ENCODE measurements at places on chromosomes 2 and 18.
A peak's percentile ranks its signal among the peaks of the same experiment; 100 is the strongest.

DNA sequence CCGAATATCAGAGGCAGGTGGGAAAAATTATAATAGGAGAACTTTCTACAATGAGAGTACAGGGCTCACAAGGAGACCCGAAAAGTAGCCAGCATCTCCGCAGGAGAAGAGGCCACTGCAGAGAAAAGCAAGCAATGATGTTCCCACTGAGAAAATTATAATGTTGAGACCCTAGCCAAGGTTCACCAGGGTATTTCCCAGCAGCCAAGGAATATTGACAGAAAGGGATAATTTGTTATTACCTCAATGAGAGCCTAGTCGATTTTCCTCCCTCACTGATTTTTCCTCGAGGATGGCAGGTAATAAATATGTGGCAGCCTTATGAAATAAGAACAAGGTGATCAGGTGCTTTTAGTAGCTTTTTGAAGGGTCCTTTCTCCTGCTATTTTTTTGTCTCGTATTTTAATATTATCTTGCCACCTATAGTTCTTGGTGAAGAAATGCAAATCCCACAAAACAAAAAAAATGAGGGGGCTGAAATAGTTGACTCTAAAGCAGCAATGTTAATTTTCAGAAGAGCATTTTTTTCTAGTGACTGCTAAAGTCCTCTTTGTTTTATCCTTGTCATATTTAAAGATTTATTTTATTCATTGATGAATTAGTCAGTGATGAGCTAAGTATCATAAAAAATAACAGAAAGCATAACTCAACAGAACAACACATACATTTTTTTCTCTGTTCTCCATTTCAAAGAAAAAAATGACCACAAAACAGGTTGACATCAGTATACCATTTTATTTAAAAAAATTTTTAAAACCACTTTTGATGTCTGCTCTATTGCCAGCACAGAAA lies 215.4 kb downstream of the KCNE4 start:
- DNase-seq = no peak

DNA sequence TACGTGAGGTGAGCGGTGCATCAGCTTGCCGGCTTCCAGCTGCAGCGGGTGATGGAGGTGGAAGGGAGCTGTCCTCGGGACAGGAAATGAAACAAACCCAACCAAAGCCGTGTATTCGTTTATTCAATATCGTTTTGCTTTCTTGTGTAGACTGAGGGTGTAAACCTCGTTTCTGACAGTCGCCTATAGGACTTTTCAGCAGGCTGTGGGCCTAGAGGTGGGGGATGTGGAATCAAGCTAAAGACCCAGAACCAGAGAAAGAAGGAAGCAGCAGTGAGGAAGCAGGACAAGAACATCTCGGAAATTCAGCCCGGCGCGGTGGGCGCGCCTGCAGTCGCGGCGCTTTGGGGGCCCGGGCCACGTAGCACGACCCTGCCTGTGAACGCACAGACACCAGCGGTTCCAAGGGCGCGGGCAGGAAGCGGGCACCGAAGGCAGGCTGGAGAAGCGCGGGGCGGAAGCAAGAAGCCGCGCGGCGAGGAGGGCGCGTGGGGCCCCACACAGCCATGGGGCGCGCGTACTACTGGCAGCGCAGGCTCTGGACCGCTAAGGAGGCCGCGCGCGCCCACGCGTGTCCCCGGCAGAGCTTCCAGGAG lies 755 bp upstream of the ATP9B start:
- DNase-seq = no peak

- peak; percentile 66 for DNase-seq
Measured at GRCh38 chr2:104849618-104850141, 4.2 kb upstream of the POU3F3 start.

DNA sequence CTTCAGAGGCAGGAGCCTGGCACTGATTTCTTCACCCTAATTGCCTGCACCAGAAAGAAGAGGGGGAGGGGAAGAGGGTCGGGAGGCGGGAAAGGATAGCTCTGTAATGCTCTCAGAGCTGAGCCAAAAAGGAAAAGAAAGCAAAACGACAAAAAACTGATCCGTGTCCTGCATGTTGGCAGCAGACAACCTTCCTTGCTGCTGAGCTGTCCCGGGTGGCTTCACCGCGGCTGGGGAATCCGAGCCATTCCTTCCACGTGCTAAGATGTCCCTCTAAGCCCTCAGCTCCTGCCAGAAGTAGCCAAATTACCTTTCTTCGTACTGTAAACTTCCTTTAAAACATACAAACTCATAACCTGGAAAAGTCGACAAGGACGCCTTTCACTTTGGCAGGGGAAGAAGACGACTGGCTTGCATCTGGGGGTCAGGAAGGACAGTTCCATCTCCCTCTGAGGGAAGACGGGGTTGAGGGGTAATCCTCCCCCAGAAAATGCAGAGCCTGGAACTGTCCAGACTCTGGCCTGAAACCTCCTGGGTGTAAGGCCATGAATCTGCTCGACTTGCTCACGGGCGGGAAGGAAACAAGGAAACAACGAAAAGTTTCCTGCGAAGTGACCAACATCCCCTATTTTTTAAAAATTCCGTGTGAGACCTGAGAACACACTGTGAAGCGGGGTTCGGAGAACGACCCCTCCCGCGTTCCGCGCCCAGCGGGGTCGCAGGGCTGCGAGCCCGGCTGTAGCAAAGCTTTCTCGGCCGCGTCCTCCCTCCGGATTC lies 7.7 kb downstream of the OTX1 start:
- DNase-seq = no peak

GRCh38 chr2:235492850-235493344 lies 946 bp upstream of the AGAP1 start:
- DNase-seq = no peak

- DNase-seq = no peak
Measured at GRCh38 chr2:74566754-74567085, 12.2 kb downstream of the DOK1 start.

DNA sequence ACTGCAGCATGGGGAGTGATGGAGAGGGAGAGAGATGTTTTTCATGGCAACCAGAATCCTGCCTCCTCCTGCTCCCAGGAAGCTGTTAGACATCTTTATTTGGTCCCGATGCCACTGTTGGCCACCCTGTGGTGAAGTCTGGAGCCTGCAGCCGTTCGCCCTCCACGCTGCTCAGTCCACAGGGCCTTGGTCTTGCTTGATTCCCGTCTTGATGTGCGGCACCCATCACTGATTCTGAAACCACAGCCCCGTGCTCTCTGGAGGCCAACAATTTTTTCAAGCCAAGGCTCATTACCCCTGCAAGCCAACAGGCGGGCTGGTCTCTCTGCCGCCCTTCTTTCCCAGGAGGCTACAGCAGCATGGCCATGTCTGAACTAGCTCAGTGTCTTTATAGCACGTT lies 24.5 kb downstream of the SIGLEC15 start:
- no peak for DNase-seq

DNA sequence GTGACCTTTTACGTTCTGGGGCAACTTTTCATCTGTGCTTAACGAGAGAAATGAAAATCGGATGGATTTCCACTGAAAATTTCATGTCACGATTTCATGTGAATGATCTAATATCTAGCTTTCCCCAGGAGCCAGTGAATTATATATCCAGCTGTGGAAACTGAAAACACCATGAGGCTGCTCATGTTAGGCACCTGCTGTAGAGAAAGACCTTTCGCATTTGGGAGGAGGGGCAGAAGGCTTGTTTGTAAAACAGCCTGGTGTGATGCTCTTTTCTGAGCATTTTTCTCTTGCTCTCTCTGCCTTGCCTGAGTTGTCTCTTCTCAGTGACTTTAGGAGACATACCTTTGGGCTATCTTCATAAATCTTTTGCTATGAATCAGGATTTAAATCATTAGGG lies 84.6 kb upstream of the CYP1B1 start:
- DNase-seq = no peak

DNA sequence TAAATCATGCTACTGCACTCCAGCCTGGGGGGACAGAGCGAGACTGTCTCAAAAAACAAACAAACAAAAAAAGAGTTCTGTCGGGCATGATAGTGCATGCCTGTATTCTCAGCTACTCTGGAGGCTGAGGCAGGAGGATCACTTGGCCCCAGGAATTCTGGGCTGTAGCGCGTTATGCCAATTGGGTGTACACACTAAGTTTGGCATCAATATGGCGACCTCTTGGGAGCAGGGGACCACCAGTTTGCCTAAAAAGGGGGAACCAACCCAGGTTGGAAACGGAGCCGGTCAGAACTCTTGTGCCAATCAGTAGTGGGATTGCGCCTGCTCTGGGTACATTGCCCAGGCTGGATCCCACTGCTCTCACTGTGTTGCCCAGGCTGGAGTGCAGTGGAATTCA lies 49.7 kb downstream of the SDC1 start:
- no peak for DNase-seq

DNA sequence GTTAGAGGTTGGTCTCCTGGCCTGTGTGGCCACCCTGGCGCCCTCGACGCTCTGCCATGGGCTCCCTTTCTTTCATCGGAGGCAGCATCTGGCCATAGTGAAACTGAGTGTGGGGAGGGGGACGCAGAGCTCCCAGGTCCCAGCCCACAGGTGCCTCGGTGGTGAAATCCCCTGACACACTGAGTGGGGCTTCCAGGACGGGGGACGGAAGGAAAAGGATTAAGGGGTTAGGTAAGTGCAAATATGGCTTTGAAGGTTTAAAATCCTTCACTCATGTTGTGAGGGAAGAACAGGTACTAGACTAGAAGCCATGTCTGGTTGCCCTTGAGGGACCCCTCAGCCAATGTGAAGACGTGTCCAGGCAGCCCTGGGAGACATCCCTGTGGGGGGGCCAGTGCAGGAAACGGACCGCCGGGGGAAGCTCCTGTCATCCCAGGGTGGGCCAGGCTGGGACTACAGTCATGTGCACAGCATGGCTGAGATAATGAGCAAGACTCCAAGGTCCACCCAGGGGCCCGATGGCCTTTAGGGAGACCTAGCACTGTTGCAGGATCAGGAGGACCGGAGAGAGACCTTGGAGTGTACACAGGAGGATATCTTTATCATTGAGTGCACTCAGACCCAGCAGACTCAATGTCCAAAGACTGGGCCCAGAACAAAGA lies 36.3 kb downstream of the RTP5 start:
- DNase-seq = no peak

- no peak for DNase-seq
Measured at GRCh38 chr2:44333994-44334393, 27.3 kb downstream of the PREPL start.

- DNase-seq = no peak
Measured at GRCh38 chr18:46639386-46639785, 17.6 kb downstream of the LOXHD1 start.

DNA sequence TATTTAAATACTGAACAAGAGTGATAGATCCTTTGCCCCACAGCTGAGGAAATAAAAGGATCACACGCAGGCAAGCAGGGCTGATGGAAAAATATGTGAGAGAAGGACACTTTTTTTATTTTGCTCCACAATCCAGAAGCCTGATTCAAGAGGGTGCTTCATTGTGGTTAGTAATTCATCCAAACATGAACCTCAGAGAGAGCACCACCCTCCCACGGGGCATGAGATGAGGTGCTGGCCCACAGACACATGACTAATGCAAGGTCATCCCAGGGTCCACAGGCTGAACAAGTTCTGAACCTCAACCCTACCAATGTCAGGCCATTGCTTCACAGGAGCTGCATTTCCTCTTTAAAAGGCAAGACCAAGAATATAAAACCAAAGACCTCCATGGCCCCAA lies 239.6 kb downstream of the MREG start:
- no peak for DNase-seq

GRCh38 chr18:45157576-45157975 lies 457.7 kb upstream of the SLC14A2 start:
- DNase-seq = no peak

DNA sequence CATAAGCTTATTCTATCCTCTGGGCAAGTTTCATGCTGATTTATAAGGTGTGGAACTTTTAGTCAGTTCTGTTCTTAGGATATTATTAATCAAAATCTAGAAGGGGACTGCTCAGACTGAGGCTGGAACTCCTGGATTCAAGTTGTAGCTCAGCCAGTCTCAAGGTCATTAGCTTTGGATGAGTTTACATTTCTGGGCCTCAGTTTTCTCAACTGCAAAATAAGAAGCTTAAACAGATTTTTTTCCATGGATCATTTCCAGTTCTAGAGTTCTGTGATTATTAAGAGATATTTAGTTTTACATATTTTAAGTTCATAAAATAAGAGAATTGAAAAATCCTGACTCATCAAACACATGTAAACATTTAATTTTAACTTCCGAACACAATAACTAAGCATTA lies 442.5 kb upstream of the PKDCC start:
- DNase-seq = no peak

DNA sequence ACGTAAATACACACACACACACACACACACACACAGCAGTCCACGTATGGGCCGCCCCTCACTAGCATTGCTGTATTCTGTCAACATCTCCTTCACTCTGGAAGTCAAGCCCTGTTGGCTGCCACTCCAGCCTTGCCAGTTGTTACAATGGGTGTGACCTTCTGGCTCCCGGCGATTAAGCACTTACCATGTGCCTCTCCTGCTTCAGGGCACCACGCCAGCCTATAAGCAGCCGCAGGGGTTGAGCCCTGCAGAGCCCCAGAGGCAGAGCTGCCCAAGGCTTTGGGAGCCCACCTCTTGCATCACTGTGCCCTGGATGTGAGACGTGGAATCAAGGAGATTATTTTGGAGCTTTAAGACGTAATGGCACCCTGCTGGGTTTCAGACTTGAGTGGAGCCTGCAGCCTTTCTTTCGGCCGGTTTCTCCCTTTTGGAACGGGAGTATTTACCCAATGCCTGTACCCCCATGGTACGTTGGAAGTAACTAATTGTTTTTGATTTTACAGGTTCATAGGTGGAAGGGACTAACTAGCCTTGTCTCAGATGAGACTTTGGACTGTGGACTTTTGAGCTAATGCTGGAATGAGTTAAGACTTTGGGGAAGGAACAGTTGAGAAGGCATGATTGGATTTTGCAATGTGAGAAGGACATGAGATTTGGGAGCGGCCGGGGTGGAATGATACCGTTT lies 54.5 kb upstream of the ROCK2 start:
- no peak for DNase-seq

DNA sequence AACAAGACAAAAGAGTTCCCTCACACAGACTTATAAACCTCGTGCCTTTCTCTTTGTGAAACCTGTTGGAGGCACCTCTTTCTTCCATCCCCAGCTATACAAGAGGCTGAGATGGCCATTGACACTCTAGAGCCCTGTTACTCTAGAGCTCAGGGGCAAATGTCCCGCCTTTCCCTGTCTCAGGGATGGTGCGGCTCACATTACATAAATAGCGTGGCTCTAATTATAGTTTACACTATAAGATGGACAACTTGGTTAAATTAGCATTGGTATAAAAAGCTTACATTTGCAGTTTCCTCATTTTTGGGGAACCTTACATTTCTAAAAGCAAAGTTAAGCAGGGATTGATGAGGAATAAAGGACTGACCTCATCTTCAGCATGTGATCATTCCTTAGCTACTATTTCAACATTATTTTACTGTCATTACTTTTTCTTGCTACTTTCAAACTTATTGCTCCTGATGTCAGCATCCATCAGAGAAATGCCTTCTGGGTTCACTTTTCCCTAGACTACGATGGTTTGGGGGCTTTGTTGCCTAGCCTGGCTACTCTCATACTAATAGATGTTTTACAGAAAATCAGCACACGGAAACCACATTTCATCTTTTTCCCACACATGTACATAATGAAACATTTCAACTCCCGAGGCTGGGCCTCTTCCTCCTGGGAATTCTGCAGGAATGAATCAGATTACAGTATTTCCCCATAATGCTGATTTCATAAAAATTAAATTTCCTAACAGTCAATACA lies 40.4 kb downstream of the FTCDNL1 start:
- DNase-seq = no peak

All from activated CD4-positive, alpha-beta T cell treated with anti-CD3 and anti-CD28 coated beads, Interleukin-2, amount 50 U/mL, for 48 hours (primary cell).